ENCODE measurements at places on chromosomes 2 and 18. TPM values are rescaled to one million over a fixed set of nuclear protein-coding genes. Genes with fewer than 3 reads are reported as not detected.
A peak's percentile ranks its signal among the peaks of the same experiment; 100 is the strongest.

- no peaks in the 10 kb centered on the region for H3K36me3 ChIP-seq
- no peaks in the 10 kb centered on the region for H3K27me3 ChIP-seq
- H3K27ac ChIP-seq: no peak overlapping the region
- no peak overlapping the region for H3K4me3 ChIP-seq
- H3K4me1 ChIP-seq: peaks cover 7% of the 10 kb centered on the region
- DNase-seq: peak; percentile 87
Measured at GRCh38 chr2:24832073-24832461, 38.8 kb downstream of the CENPO start.

DNA sequence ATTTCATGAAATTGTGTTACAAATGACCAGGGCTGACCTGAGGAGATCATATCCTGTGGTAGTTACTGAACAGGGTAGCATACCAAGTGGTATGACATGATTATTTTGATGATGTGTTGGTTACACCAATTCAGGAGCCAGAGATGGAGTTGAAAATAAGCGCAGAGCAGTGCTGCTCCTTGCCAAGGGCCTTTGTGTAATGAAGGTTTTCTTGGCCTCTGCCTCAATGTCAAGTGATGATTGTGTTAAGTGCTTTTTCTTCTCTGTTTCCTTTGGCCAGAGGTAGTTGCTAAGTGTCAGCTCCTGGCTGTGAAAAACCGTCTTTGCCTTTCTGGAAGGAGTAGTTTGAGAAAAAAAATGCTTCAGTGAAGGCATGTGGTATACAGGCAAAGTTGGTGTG, 131.2 kb downstream of the CERS6 start:
- no peak overlapping the region for H3K4me3 ChIP-seq
- no peaks in the 10 kb centered on the region for H3K36me3 ChIP-seq
- H3K4me1 ChIP-seq: peaks cover 26% of the 10 kb centered on the region
- H3K27ac ChIP-seq: no peak overlapping the region
- no peaks in the 10 kb centered on the region for H3K27me3 ChIP-seq

- peak overlapping the region; percentile 69 for H3K4me3 ChIP-seq
- H3K36me3 ChIP-seq: peaks cover 4% of the 10 kb centered on the region
- no peaks in the 10 kb centered on the region for H3K27me3 ChIP-seq
- no peak overlapping the region for H3K27ac ChIP-seq
Measured at GRCh38 chr2:10432311-10433181, 15.6 kb downstream of the ODC1 start.

GRCh38 chr2:46886268-46887027, 29.2 kb downstream of the MCFD2 start:
- H3K4me3 ChIP-seq: no peak overlapping the region
- H3K4me1 ChIP-seq: peaks cover 73% of the 10 kb centered on the region
- no peaks in the 10 kb centered on the region for H3K36me3 ChIP-seq
- peak overlapping the region; percentile 100 for H3K27ac ChIP-seq
- H3K27me3 ChIP-seq: no peaks in the 10 kb centered on the region

- DNase-seq: no peak
- H3K27me3 ChIP-seq: no peaks in the 10 kb centered on the region
- no peak overlapping the region for H3K27ac ChIP-seq
- H3K36me3 ChIP-seq: no peaks in the 10 kb centered on the region
- no peaks in the 10 kb centered on the region for H3K4me1 ChIP-seq
Measured at GRCh38 chr18:68186039-68186438, 528.9 kb downstream of the TMX3 start.

DNA sequence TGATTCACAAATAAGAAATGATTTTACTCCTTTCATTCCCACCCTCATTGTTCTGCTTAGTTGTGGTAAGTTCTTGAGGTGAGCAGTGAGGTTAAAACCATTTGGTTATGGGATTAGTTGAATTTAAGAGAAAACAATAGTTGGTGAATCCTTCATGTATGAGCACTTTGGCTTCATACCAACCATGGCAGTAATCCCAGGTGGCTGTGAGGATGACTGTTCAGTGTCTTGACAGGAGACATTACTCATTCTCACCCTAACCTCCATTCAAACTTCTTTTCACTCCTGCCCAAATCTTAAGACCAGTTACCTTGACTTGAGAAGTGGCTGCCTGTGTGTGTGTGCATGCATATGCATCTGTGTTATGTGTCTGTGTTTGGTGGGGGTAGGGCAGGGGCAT, 143.1 kb downstream of the SETBP1 start:
- peak; percentile 78 for DNase-seq
- peaks cover 6% of the 10 kb centered on the region for H3K27me3 ChIP-seq
- H3K4me3 ChIP-seq: no peak overlapping the region
- no peaks in the 10 kb centered on the region for H3K36me3 ChIP-seq
- H3K4me1 ChIP-seq: peaks cover 10% of the 10 kb centered on the region
- no peak overlapping the region for H3K27ac ChIP-seq

HJURP gene
- 3.5 TPM for total RNA-seq

CD8B2 gene
- total RNA-seq: not detected
